Ovary (tissue), 10 donors: ENCODE measurements at places on chromosomes 13 and 19. TPM values are rescaled to one million over a fixed set of nuclear protein-coding genes. Genes with fewer than 3 reads are reported as not detected.

Gene ZNF491
- total RNA-seq, result 2.2 TPM

Gene PRODH2
- not detected for total RNA-seq

Gene KL
- total RNA-seq, result 0.48 TPM

Gene RXFP2
- total RNA-seq, result 0.34 TPM

Gene ADM5
- 0.85 TPM for total RNA-seq

Gene MARCHF2
- total RNA-seq, result 27.2 TPM

Gene OR7C1
- total RNA-seq, result not detected

Gene TSKS
- total RNA-seq, result 0.71 TPM

Gene PIN1
- total RNA-seq, result 66.1 TPM

Gene CGB5
- total RNA-seq, result not detected

Gene S1PR5
- 0.25 TPM for total RNA-seq

Gene RGCC
- 5.2 TPM for total RNA-seq
